NCI-H774 (cell line): ENCODE measurements at places on chromosomes 12 and 14.

GRCh38 chr12:49636979-49637755, 13.8 kb downstream of the PRPF40B start:
- DNase-seq = peak; percentile 24

DNA sequence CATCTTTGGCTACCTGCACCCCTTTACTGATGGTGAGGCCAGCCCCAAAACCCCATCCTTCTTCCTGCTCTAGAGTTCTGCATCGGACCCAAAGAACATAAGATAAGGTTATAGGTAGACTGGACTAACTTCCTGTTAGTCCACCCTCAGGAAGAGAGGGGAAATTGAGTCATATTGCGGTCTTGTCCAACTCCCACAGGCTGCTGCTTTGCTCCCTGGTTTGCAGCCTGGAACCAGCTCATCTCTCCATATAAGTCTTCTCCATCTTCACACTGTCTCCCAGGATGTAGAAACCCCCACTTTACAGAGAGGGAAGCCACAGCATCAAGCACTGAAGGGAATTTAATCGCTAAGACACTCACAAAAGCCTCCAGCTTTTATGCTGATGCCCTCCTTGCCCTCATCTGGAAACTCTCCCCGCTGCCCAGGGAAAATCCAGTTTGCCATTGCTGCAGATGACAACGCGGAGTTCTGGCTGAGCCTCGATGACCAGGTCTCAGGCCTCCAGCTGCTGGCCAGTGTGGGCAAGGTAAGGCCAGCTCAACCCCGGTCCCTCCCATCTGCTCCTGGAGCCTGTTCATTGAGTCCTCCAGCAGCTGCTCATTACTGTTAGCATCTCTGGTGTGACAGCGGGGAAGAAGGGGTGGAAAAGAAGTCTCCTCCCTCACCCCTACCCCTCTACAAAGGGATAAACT, 85.3 kb downstream of the B4GALNT3 start:
- no peak for DNase-seq

- DNase-seq = peak; percentile 55
These were observed 50.9 kb upstream of the TRAF3 start for GRCh38 chr14:102726191-102726949.

DNA sequence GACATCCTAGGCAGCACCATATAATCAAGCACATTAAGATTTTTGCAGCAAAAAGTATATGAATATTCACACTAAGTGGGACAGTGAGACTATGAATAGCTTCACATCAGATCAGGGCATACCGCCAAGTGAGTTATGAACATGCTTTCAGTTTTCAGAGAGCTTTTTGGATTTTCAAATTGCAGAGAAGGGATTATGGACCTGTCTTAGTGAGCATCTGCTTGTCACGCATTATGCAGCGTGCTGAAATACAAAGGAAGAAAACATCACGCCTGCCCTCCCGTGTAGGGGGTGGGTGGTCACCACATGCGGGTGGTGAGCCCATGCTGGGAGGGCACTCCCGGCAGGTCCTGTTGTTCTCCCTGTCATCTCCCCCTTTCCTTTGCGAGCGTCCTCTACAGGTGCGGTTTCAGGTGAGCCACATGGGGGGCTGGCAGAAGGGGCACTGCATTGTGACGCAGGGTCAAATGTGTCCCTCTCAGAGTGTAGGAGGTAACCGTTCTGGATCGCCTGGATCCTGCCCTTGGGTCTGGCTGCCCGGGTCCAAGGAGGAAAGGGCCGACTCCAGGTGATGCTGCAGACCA, 42.6 kb downstream of the TRAF3 start:
- DNase-seq = no peak

DNA sequence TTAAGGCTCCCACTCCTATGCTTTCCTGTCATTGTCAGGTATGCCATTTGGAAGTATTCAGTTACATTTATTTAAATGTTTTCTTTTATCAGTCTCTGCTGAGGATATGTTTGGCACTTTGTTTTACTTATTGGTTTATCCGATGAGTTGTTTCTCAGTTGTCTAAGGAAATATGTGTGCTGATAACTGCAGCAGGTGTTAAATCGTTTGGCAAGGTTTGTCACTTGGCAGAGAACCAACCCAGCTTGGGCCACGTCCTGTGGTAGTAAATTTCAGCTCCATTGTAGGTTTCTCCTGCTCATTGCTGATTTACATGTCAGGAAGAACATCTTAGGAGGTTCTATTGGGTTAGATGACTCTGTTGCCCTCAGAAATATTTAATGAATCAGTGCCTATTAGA, 22.0 kb upstream of the MGST1 start:
- peak; percentile 55 for DNase-seq

- peak; percentile 73 for DNase-seq
These were observed 32.9 kb downstream of the MIPOL1 start for GRCh38 chr14:37230551-37231194.

DNA sequence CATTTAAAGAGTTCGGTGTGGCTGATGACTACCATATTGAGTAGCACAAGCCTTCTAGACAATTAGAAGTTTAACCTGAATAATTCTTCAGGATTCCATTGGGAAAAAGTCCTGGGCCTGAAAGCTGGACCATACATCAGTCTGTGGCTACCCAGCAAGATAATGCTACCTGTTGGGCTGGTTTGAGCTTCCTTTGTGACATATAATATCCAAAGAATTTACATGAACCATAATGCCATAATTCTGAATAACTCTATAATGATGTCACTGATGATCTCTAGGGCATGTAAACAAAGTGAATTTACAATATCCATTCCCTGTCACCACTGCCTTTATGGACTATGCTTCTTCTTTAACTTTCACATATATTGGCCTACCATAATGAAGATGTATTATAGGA, 3.8 kb upstream of the YBX3 start:
- DNase-seq = no peak

DNA sequence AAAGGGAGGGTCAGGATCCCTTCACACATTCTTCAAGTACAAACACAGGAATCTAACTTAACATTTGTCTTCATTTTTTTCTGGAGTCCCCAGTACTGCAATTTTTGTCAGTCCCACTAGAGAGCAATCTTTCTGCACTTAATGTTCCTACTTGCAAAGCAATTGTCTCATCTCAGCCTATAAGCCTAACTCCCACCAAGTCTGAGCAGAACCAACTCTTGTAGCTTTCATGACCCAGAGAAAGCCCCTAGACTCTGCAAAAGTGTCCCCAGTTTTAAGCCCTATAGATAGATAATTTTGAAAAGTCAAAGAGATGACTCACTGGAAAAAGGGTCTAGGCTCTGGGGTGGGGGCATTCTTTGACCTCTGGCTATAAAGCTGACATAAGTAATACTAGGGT, 1.8 kb upstream of the ZBTB39 start:
- DNase-seq = peak; percentile 17

- no peak for DNase-seq
These were observed 59.9 kb downstream of the DDHD1 start for GRCh38 chr14:53093206-53093605.

DNA sequence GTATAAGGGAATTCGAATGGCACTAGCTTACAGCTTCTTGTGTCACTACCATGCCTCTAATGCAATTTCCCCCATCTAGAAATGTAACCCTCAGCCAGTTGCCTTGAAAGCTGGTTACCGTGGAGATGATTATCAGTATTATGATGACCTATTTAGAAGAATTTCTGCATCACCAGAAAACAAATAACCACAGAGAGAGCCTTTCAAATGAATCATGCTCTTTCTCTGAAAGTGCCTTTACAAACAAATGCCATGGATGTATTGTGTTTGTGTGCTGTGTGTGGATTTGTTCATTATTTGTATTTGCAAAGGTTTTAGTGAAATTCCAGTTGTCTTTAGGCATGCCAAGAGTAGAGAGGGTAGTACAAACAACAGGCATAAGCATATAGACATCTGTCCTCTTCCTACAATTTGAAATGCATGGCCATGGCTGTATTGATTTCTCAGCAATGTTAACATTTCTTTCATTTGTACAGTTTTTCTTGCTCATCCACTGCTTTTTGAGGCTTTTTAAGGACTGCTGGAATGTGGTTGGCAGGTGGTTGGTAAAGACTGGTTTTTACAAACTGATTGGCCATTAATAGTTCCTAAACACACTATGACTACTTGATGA, 266.5 kb downstream of the PAWR start:
- peak; percentile 49 for DNase-seq

DNA sequence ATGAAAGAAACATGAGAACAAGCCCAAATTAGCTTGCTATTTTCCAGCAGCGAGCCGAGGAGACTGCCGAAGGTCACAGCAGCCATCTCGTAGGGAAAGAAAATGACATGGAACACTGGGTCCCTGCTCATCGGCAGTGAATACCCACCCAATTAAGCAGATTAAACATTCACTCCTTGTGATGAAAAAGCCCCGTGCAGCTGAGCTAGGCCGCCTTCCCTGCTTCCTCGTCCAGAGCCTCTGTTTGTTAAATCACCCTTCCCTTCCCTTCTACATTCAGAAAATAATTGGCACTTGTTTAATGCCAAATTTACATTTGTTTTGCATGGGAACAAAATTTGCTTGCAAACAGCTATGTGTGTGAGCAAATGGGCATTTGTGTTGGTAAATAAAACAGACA, 342.5 kb downstream of the RMST start:
- DNase-seq = no peak

DNA sequence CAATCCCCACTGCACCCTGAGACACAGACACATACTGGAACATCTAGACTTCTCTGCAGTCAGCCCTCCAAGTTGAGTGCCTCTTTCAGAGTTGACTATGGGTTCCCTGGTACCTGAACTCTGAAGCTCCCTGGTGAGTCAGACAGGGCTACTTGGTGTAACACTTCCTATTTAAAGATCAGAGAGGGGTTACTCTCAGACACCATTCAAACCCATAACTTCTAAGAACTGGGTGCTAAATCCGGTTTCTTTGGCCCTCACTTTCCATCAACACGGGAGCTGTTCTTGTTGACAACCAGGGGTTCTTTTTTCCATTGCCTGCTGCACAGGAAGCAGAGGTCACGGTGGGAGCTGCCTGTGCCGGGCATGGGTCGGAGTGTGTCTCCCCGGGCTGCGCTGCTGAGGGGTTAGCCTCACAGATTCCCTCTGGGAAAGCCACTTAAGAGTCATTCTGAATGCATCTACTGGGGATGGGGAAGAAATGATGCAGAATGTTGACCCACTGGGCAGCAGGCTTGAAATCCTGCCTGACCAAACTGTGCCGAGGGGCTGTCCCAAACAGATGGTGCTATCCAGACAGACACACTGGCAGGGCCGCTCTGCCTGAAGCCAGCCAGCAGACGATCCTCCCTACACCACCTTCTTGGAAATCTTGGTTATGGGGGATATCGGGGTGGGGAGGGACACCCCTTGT, 74.1 kb downstream of the PITPNM2 start:
- DNase-seq = no peak
